DND-41 (cell line): ENCODE measurements at places on chromosomes 13 and 19.

DNA sequence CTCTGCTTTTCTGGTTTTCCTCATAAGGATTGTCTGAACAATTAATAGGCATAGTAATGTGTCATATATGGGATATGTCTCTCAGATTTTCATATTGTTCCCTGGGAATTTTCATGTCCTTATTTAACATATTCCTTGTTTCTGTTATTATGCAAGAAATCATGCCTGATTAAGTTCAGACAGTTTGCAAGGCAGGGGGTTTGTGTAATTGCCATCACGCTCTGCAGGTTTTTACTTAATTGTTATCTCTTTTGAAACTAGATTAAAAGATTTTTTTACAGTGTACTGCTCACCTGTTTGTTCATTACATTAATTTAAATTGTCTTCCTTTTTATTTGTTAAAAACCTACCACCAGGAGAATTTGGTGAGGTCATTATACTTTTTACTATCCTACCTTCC, 1253.2 kb upstream of the PRR20A start:
- no peak for DNase-seq

DNA sequence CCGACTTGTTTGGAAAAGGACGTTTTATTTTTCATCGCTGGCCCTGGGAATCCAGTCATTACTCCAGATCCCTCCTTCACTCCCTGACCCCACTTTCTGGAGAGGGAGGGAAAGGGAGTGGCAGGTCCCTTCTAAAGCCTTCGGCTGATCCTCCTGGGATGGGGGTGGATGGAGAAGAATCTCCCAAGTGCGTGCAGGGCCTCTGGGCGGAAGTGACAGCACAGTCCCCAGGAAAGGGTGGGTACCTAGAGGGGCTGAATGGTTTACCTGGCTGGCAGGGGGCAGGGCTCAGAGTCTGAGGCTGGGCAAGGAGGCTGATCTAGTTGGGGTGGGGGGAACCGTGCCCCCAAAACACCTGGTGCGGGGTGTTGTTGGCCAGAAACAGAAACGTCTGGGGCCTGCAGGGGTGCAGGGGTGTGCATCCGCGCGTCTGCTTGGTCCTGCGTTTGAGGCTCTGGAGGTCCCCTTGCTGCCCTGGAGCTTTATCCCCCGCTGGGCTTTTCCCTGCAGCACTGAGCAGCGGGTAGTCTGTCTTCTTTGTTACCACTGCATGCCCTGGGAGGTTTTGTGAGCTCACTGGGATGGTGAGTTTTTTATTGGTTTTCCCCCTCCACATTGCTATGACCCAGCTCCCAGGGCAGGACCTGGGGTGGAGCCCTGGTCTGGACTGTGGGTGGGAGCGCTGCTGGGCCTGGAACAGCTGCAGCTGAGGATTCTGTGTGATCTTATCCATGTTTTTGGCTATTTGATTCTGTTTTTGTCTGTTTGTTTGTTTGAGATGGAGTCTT, 3.0 kb upstream of the ZNF628 start:
- no peak for DNase-seq

- peak; percentile 67 for DNase-seq
Measured at GRCh38 chr19:2962018-2962670, 15.2 kb upstream of the TLE6 start.

DNA sequence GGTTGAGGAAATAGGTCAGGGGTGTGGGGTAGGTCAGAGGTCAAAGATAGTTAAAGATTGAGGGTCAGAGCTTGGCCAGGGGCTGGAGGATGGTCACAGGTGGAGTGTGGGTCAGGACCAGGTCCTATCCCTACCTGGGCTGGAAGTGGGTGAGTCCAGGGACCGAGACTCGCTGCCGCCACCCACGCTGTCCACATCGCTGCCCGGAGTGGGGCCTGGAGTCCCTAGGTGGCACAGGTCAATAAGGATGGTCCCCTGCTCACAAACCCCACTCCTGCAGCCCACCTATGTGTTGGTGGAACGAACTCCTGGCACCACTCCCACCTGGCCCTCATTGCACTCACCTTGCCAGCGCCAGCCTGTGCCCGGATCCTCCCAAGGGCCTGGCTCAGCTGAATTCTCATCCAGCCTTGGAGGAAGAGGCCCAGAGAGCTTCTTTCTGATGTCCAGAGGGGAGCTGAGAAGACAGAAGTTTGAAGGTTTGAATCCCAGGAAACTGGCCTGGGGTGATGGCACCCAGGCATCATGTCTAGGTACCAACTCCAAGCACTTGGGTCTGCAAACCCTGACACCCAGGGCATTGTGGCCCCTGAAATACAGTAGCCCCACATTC, 6.8 kb downstream of the GMIP start:
- no peak for DNase-seq

GRCh38 chr13:32086791-32087441, 55.3 kb downstream of the FRY start:
- DNase-seq: no peak

DNA sequence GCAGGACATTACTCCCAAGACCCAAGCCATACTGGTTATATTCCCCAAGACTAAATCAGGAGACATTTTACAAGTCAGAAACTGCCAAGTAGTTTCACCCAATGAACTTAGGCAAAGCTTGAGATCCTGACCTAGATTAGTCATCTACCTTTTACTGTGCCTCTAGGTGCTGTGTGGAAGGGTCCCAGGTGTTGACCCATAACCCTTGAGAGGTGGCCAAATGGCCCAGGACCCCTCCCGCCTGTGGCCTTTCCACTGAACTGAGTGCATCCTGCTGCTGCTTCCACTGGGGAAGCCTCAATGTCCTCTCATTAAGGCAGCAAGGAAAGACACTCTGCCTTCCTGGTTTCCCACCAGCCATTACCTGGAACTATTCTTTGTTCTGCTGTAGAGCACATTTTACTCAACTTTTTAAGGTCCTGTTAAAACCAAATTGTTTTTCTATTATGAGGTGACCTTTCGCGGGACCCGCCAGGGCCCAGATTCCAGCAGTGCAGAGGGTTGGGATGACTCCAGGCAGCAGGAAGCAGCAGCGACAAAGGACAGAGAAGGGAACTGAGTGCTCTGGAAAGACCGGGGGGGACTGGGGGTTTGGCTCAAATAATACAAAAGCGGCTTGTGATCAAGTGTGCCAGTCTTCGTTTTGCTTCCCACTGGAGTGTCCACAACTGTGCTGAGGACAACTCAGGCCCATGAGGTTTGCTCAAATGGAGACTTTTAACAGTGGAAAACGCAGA, 27.1 kb downstream of the ANKRD10 start:
- DNase-seq: no peak
